ENCODE measurements at places on chromosomes 3 and 15.
A peak's percentile ranks its signal among the peaks of the same experiment; 100 is the strongest.

GRCh38 chr3:42526616-42527367, 24.3 kb downstream of the VIPR1 start:
- DNase-seq: no peak

DNA sequence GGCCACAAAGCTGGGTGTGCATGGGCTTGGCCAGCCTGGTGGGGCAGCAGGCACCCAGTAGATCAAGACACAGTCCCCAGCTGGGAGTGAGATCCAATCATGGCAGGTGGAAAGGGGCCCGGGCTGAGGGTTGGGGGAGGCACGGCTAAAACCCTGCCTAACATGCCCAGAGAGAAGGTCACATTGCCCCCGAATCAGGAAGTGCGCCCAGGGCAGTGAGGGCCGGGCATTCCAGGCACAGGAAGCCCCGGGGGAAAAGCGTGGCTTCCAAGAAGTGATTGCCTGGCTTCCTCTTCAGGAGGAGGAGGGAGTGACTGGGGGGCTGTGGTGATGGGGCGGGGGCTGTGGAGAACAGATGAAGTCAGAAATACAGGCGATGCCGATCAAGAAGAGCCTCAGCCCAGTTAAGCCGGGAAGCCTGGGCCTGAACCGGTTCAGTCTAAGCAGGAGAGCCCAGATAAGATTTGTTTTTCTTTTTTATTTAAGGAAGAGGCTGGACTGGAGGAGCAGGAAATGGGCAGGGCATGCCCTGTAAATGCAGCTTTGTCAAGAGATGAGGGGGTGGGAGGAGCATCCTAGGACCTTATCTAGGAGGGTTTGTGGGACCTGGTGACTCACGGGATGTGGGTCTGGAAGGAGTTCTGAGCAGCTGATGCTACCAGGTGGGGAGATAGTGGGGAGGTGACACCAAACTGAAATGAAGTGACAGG, 83.9 kb downstream of the CHSY1 start:
- DNase-seq: peak; percentile 68

GRCh38 chr15:92164327-92165000, 229.2 kb upstream of the ST8SIA2 start:
- DNase-seq: no peak

DNA sequence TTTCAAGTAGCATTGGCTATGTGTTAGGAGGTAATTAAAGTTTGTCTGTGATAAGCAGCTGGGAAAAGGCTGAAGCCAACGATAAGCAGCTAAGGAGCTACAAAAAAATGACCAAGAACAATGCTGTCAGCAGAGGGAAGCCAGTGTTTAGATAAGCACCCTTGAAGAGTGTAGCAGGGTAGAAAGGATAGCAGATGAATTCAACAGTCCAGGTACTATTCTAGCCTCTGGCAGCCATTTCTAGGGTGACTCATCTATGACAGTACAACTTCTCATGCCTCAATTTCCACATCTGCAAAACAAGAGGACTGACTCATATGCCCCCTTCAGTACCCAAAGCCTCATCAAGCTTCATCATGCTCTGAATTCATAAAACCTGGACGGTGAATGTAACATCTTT, 617.6 kb upstream of the UBE2E2 start:
- no peak for DNase-seq

- DNase-seq: peak; percentile 11
These were observed 214.5 kb downstream of the SLC9A9 start for GRCh38 chr3:143633816-143634215.

DNA sequence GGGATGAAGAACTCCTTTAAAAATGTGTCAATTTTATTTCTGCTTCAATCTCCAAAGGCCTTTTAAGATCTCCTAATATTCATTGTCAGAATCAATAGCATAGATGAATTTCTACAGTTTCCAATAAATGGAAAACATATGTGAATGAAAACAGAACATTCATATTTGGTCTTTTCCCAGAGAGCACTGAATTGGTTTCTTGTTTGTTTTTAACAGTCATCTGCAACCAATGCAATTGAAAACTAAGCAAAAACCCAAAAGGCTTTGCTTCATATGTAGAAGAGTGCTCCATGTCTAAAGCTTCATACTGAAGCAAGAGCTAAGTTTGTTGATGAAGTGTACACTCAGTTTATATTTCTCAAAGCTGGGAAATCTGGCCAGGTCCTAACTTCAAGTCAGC, 426.5 kb upstream of the CDIN1 start:
- DNase-seq: no peak

- peak; percentile 34 for DNase-seq
These were observed 12.9 kb downstream of the OPA1 start for GRCh38 chr3:193605876-193606275.

GRCh38 chr15:66802025-66803001, 100.3 kb downstream of the SMAD6 start:
- no peak for DNase-seq

- no peak for DNase-seq
These were observed 27.0 kb downstream of the PDE8A start for GRCh38 chr15:85008474-85009260.

DNA sequence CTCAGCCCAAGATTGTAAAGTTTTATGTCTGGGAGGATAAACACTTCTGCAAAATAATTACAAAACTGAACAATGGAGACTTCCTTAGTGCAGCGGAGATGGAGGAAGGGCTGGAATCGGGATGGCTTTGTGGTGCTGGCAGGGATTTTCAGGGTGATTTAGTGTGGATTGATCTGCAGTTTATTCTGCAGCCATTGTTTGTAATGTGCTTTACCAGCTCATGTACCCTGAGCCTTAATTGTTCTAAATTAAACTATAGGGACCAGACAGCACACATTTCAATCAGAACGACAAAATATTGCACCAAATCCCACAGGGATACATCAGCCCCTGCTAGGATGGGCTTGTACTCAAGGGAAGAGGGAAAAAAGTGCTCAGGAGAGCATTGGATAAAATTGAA, 103.2 kb upstream of the ONECUT1 start:
- no peak for DNase-seq

GRCh38 chr3:67998281-67998680, 343.9 kb upstream of the SUCLG2 start:
- no peak for DNase-seq

DNA sequence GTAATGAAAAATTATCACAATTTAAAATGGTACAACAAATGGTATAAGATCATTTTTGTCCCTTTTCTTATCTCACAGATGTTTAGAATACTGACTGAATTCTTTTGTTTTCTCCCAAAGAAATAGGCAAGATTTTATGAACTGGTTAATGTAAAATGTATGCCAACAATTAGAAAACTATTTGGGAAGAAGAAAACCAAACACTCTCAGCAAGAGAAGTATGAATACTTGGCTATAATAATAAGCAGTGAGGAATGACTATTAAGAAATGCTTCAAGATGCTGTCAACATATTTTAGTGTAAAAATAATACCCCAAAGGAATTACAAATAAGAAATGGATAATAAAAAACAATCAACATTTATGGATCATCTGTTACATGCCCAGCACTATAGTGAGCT, 18.5 kb downstream of the SHQ1 start:
- no peak for DNase-seq

DNA sequence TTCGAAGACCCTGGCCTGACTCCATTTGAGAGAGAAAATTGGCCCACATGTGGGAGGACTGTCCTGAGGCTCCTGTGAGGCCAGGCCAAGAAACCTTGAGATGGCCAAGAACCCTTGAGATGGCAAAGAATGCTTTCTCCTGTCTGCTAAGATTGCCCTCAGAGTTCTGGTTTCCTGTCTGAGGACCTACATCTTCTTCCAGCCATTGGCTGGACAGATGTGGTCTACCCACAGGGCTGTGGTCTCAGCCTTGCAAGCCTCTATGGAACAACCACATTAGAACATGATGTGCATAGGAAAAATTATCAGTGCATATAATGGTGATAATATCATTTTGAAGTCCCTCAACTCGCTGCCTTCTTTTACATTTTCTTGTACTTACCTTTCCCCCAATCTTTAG, 10.8 kb upstream of the RASA2 start:
- DNase-seq: no peak

- peak; percentile 43 for DNase-seq
These were observed 403.2 kb downstream of the MECOM start for GRCh38 chr3:169260296-169260695.

GRCh38 chr15:99167201-99167600, 62.3 kb downstream of the SYNM start:
- no peak for DNase-seq

- DNase-seq: no peak
These were observed 18.8 kb upstream of the GATM start for GRCh38 chr15:45397116-45397665.

DNA sequence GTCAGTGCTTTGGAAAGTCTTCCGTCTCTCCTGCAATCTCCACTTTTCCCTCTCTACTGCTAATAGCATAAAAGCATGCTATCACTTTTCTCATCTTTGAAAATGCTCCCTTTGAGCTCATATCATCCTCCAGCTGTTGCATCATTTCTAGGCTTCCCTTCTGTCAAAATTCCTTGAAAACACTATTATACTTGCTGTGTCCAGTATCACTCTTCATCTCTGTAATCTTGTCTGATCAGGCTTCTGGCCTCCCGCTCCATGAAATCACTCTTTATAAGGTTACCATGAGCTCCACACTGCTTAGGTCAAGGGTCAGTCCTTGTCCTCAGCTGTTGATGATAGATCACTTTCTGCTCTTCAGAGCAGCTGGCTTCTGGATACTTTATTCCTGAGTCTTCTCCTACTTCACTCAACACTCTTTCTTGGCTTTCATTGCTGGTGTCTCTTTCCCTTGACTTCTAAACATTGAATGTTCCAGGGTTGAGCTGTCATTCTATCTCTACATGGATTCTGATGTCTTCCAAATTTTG, 50.9 kb upstream of the SPTSSB start:
- no peak for DNase-seq

DNA sequence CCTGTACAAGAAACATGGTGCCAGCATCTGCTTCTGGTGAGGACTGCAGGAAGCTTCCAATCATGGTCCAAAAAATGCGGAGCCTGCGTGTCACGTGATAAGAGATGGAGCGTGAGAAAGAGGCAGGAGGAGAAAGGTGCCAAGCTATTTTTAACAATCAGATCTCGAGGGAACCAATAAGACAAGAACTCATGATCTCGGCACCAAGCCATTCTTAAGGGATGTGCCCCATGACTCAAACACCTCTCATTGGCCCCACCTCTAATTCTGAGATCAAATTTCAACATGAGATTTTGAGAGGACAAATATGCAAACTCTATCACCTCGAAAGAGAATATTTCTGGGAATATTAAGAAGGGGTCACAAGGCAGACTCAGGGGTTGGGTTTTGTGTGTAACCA, 107.2 kb downstream of the PYDC2 start:
- DNase-seq: no peak

DNA sequence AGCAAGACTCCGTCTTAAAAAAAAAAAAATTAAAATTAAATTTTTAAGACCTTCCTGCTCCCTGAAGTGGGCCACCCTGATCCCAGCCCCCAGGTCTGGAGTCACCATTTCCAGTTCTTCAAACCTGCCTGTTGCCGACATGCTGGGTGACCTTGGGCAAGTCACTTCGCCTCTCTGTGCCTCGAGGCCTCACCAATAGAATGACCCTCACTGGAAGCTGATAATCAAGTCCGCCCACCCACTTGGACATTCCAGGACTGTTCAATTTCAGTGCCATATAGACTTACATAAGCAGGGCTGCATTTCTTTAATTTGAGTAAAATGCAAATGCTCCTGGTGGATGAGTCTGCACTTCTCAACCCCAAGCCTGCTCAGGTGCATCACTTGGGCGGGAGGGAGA, 39.3 kb upstream of the FURIN start:
- DNase-seq: no peak

GRCh38 chr3:15755780-15756179, 42.0 kb downstream of the ANKRD28 start:
- no peak for DNase-seq

- no peak for DNase-seq
These were observed 142.4 kb downstream of the TPRA1 start for GRCh38 chr3:127448161-127448561.

GRCh38 chr3:44355362-44356033, 16.9 kb downstream of the TCAIM start:
- peak; percentile 84 for DNase-seq

DNA sequence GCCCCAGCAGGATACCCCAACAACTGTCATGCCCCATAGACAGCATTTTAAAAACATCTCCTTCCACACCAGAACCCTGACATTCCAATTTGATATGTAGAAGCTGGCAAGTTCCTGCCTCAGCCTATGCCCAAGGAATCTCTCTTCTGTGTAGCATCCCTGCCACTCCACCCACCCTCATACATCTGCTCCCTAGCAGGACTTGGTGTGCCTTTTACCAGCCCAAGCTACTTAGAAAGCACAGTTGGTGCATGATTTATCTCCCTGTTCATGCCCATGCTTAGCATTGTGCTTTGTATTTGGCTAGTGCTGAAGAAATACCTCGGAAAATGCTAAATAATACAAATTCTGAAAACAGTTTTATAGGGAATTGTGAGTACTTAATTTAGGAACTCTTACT, 236.9 kb upstream of the HES1 start:
- no peak for DNase-seq

GRCh38 chr3:169790687-169791429, 17.7 kb downstream of the MYNN start:
- no peak for DNase-seq

- DNase-seq: no peak
These were observed 76.2 kb downstream of the TGFBR2 start for GRCh38 chr3:30682434-30683155.

DNA sequence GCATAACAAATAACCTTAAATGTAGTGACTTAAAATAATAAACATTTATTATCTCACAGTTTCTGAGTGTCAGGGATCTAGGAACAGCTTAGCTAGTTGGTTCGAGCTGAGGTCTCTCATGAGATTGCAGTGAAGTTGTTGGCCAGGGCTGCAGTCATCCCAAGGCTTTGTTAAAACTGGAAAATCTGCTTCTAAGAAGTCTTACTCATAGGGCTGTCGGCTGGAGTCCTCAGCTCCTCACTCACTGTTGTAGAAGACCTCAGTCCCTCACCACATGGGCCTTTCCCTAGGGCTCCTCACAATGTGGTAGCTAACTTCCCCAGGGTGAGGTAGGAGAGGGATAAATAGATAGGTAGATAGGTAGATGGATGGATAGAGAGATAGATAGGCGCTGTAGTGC, 20.8 kb upstream of the SLC7A14 start:
- no peak for DNase-seq

DNA sequence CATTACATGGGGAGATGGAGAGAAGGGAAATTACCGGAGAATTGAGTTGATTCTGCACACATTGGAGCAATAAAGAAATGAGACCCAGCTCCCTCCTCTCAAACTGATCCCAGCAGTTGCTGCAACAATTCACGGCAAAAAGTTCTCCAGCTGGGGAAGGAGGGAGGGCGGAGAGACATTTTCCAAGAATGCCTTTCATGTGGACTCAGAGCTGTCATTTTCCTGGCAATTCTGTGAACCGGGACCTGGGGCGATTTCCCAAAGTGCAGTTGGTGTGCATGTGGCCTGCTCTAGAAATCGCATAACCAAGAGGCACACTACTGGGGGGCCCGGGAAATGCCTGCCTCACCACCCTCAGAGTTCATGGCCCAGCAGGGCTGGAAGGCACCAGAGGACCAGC, 48.7 kb upstream of the IREB2 start:
- no peak for DNase-seq

GRCh38 chr3:197520311-197521276, 35.2 kb downstream of the BDH1 start:
- no peak for DNase-seq
